ENCODE measurements at places on chromosomes 5 and 9.

GRCh38 chr5:72189146-72189545 lies 81.9 kb downstream of the MAP1B start:
- DNase-seq, result no peak

DNA sequence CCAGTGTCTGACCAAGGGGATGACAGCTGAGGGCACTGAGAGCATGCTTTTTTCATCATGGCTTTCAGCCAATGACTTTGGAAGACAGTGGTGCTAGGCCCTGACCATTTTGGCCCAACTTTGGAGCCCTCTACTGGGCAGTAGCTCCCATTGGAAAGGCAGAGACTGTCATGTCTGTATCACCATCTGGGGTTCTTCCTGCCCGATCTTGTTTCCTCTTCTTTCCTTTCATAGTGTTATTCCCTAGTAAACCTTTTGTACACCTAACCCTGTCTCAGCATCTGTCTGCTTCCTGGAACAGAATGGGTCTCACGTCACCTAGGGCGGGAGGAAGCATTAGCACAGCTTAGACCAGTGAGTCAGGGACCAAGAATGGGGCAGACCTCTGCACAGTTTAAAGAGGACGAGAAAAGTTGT lies 97.4 kb upstream of the MAST4 start:
- peak; percentile 37 for DNase-seq

DNA sequence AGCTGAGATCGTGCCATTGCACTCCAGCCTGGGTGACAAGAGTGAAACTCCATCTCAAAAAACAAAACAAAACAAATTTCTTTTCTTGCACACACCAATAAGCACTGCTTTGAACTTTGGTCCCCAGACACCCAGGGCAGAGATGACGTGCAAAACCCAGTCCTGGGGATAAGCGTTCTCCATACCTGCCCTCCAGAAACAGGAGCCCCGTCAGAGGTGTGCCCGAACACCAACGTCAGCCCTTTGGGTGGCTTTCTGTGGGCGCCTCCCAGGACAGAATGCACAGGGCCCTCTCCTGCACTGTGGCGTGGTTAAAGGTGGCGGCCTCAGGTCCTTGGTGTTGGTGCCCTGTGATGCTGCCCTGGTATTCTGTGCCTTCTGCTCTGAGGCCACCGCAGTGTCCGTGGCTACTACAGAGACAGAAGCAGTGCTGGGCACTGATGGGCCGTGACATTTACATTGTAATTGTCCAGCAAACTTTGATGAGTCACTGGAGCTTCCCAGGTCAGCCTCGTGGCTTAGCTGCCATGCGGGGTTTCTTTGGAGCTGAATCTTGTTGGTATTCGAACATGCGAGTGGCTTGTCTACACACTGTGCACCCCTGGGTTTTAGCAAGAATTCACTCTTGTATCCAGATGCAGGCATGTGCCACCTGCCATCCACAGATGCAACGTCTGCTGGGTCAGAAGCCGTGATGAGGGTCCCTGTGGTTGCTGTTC lies 9.8 kb downstream of the PPP1R26 start:
- no peak for DNase-seq

DNA sequence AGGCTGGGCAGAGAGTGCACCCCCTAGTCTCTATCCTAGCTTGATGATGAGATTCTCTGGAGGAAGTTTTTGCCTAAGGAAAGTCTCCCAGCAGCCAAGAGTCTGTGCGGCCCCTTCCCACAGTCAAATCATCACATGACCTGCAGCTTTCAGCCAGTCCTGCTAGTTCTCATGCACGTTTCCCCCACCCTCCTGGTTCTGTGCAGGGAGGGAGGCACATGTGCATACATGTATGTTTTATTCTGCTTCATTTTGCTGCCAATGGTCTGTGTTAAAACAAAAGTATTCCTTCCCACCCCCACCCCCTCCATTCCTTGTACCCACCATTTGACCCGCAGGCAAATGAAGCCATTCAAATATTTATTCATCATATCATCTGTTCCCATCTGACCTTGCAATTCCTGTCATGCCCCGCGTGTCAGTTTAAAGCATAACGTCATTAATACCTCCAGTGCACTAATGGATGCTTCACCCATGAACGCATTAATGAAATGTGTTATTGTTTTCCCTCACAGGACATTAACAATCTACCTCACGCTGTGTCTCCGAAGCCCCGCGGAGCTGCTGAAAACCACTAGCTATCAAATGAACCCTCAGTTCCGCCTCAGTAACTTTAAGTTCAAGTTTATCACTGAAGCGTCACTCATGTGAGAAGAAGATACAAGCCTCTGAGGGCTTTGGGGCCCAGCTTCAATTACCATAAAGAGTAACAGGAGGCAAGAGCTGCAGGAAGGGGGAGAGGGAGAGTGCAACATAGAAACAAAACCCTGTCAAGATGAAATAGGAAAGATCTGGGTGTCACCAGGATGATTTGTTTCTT lies 139.6 kb downstream of the RASEF start:
- no peak for DNase-seq

- DNase-seq, result no peak
Measured at GRCh38 chr9:98931600-98932389, 11.9 kb upstream of the COL15A1 start.

DNA sequence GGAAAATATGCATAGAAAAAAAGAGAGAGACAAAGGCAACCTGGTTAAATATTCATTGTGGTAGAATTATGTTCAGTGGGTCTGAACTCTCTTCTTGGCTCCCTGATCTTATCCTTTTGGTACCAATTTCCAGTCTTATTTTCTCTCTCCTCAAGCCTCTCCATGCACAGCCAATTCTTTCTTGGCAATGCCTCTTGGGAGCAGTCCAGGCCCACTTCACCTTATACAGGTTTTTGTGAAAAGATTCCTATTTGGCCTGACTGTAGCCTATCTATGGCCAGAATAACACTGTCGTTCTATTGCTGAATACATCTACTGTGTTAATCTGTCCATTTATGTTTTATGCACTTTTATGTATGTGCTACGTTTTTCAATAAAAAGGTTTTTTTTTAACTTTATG lies 2.7 kb downstream of the ELOVL7 start:
- no peak for DNase-seq

- no peak for DNase-seq
Measured at GRCh38 chr5:170880084-170880483, 18.3 kb downstream of the RANBP17 start.

- DNase-seq, result no peak
Measured at GRCh38 chr5:39519079-39519478, 94.3 kb upstream of the DAB2 start.

DNA sequence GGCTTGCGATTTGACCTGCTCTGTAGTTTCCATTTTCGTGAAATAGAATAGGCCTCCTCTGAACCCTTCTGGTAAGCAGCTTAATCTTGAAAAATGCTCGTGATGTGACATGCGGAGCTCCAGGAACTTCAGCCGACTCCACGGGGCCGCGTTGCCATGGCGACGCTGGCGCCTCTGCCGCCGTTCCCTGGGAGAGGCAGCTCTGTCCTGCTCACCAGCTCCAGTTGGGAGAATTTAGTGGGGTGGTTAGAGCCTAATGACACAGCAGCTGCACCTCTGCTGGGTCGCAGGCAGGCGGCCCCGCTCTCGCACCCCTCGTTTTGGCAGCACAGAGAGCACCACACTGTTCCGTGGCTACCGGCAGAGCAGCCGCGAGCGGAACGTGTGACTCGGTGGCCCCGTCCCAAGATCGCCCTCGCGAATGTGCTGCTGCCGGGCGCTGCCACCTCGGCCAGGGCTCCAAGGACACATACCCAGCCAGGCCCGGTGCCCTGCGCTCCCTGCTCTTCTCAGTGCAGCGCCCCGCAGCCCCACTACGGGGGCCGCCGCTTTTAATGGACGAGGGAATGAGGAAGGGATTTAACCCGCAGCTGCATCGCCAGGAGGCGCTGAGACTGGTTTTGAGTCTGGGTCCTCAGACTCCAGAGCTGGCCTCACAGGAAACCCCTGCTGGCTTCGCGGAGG lies 131.2 kb upstream of the LMX1B start:
- DNase-seq, result no peak

DNA sequence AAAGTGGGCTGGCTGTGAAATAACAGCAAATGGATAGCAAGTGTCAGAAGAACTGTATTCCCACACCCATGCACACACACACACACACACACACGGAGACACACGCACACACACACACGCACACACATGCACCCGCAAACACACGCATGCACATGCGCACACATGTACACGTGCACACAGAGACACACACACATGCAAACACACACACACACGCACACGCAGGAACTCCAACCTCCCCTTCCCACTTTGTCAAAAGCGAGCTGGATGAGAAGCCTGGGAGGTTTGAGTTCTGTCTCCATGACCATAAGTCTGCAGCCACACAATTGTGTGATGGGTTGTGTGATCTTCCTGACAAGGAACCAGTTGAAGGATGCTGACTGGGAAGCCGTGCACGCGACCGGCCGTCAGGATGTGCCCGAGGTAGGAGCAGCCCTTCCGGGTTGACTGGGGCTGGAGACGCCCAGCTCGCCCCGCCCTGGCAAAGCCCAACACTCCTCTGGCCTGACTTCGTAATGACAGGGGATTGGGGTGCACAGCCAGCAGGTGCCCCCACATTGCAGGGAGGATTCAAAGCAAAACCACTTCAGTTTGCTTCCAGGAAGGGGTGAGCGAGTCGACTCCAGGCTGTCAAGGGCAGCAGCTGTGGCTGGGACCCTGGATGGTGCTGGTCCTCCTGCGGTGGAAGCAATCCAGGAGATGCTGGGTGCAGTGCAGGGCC lies 29.3 kb upstream of the NKD2 start:
- no peak for DNase-seq

DNA sequence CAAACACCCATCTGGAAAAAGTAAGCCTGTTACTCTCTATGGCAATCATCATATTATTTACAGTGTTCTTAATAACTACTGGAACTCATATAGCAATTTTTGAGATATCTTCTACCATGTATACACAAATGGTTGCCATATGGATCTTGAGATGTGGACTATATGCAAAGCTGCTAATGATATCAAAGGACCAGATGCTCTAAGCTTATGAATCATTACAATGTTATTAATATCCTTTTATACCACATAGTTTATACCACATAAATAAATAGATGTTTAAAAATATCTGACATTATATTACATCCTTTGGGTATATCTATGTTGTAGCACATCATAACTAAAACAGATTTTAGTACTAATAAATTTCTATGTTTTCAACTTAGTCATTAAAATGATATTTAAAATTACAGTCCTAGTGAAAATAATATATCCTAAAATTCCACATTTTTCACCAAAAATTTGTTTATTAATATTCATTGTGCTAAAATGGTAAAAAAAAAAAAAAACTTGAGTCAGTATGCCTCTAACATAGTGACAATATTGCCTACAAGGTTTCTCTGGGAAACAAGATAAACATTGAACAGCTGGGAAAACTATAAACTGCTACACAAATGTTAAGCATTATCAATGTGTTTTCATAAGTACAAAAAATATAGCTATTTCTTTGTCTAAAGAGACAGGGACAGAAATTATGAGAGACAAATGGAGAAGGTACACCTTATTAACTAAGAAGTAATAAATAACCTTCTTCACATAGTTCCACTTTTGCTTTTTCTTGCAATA lies 85.5 kb downstream of the DTWD2 start:
- DNase-seq, result no peak

- DNase-seq, result no peak
Measured at GRCh38 chr5:92713826-92714225, 867.2 kb downstream of the NR2F1-AS1 start.

DNA sequence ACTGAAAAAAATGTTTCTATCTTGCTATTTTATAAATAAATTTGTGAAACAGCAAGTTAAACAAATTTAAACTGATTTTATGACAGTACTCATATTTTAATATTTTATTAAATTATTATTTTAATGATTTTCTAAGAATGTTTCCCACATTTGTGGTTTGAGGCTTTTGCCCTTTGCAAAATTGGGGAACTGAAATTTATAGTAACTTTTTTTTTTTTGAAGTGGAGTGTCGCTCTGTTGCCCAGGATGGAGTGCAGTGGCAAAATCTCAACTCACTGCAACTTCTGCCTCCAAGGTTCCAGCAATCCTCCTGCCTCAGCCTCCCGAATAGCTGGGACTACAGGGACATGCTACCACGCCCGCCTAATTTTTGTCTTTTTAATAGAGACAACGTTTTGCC lies 7.2 kb upstream of the ADGRV1 start:
- DNase-seq, result no peak

DNA sequence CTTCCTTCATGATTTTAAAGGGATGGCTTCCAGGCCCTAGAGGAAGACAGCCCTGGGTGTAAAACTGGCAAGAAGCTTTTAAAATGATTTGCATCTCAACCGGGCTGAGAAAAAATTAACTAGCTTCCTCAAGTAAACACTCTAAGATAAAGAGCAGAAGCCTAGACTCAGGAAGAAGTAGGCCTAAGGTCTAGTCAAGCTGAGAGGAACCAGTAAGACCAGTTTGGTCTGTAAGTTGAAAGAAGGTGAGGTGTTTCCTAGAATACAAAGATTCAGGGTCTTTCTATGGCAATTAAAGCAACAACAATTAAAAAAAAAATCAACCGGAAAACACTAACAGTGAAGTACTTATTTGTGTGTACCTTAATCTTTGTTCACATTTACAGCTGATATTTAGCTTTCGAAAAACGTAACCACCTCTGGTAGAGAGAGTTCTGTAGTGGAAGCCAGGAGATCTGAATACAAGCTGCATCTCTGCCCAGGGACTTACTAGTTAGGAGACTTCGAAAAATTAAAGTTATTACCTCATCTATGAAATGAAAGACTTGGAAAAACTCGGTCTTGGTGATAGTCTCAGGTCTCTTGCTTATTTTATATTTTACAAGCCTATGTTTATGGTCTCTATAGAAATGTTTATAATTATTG lies 75.7 kb downstream of the TUSC1 start:
- no peak for DNase-seq

GRCh38 chr5:10481241-10481935 lies 39.7 kb downstream of the ROPN1L start:
- DNase-seq, result no peak

DNA sequence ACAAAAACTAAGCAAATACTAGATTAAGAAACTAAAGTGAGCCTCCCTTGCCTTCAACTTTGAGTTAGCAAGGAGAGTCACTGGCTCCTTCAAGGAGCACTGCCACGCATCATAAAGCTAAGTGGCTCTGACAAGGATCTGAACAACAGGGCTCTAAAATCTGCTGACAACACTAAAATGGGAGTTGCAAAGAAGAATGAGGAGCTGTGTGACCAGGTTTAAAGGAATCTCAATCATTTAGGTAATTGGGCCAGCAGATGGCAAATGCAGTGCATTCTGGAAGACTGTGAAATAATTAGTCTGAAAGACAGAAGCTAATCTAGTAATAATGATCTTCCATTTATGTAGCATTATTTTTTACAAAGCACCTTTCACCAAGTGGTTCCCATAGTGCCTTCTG lies 297.0 kb upstream of the TAS2R1 start:
- DNase-seq, result no peak

GRCh38 chr5:19923742-19924141 lies 64.3 kb downstream of the CDH18 start:
- no peak for DNase-seq

DNA sequence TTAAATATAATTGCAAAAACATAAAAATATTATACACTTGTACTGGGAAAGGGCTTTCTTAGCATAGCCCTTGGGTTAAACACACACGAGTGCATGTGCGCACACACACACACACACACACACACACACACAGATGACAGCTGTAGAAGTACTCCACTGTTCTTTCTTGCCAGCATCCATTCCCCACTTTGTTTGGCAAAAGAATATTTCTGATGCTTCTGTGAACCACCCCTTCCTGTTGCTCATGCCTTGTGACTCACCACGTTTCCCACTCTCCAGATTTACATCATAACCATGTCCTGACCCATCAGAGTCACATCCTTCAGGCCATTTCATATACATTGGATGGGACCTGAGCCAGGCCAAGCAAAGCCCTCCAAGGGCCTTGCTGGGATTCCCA lies 280.1 kb downstream of the DNAH5 start:
- DNase-seq, result peak; percentile 84

Measured in pulmonary artery endothelial cell (primary cell).